ENCODE measurements at places on chromosomes 11 and 22.

- no peak for ATAC-seq
These were observed 4.5 kb downstream of the C11orf97 start for GRCh38 chr11:94516725-94517124.

GRCh38 chr11:11451501-11452005 is 98.5 kb upstream of the CSNK2A3 start:
- no peak for ATAC-seq

GRCh38 chr11:128226106-128226716 is 361.1 kb downstream of the ETS1 start:
- ATAC-seq: peak; percentile 65

- ATAC-seq: no peak
These were observed 5.6 kb upstream of the KIAA0930 start for GRCh38 chr22:45246060-45246985.

DNA sequence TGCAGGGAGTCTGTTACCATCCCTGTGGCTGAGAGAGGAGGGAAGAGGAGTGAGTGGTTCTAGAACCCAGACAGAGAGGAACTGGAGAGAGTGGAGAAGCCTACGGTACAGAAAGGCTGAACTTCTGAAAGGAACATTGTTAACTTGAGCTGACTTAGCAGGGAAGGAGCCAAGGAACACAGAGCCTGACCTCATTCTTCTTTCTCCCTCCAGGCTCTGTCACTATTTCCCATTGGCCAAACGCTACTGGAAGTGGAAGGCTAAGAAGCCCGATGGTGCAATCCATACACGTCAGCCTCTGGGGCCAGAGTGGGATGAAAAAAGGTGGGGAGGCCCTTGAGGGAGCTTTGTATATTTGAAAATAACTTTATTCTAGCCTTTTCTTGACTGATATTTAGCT is 16.5 kb upstream of the WT1 start:
- no peak for ATAC-seq

DNA sequence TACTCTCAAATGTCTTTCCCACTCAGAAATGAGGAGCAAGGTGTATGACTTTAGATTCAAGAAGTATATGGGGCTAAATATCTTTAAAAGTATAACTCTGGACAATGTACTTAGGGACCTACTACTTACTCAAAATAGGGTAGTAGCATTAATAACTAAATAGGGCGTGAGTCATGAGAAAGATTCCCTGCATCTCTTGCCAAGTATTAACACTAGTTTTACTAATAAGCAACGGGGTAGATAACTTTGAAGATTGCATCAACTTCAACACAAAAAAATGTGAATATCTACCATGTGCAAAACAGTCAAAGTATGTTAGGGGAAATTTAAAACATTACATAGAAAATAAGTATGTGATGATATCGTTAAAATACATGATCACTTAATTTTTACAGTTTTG is 99.6 kb downstream of the PGR start:
- ATAC-seq: no peak

GRCh38 chr11:73028611-73029010 is 113.5 kb downstream of the FCHSD2 start:
- ATAC-seq: no peak

DNA sequence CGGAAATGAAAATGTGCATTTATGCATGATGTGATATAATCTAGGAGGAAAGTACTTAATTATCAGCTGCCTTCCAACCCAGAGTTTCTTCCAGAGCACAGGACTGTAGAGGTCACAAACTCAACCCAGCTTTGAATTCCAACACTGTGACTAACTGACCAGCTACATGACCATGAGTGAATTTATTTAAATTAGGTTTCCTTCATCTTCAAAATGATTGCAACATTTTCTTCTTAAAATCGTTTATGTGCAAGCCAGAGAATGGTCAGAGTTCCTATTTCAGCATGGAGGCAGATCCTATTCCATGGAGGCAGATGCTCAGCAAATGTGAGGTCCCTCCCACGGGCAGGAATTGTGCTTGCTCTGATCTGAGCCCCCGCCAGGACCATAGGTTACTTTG is 42.4 kb downstream of the OSBP start:
- no peak for ATAC-seq

GRCh38 chr11:83656796-83657330 is 370.7 kb upstream of the CCDC90B start:
- no peak for ATAC-seq

- peak; percentile 83 for ATAC-seq
These were observed 194.1 kb downstream of the IGLL1 start for GRCh38 chr22:23385678-23386631.

GRCh38 chr11:1694064-1694845 is 2.7 kb upstream of the KRTAP5-6 start:
- peak; percentile 94 for ATAC-seq

GRCh38 chr11:1659506-1659905 is 29.9 kb downstream of the KRTAP5-5 start:
- no peak for ATAC-seq

DNA sequence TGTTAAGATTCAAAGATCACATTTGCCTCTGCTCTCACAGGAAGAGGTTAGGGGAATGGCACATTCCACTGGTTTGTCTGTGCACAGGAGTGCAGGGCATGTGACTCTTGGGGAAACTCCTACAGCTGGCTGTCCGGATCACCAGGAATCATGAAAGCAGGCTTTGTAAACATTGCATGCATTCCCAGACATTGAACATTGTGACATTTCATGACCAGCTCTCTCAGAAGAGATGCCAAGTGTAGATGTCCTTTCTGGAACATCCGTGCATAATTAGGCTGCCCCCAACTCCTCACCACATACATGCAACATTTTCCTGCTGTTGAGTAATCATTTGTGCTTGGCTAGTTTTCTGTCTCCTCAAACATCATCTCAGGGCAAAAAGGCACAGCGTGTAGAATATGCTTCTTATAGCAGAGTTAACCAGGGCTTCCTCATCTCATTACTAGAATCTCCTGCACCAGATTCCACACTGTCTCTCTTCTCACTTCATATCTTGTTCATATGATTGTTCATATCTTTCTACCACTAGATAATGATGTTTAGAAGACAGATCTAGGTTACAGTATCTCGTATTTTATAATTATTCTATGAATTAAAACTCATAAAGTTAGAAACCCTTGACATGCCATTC is 694.7 kb downstream of the NTM start:
- ATAC-seq: no peak

DNA sequence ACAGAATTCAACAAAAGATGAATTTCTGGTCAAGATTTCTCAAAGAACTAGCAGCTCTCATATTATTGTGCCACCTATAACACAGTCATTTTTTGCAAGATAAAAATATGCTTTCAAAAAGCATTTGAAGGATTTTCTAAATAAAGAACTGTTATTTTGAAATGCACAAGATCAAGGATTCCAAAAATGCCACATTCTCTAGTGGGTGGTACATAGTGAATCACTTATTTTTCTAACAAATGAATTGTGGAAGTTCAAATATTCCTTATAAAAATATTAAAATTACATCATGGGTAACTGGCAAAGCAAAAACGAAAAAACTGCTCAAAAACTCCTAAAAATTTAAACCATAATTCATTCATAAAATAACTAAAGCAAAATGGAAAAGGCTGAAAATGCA is 2.1 kb downstream of the RNF141 start:
- ATAC-seq: no peak

GRCh38 chr11:58591659-58592058 is 12.8 kb downstream of the ZFP91 start:
- no peak for ATAC-seq

GRCh38 chr22:30057375-30057774 is 22.9 kb upstream of the HORMAD2 start:
- no peak for ATAC-seq

DNA sequence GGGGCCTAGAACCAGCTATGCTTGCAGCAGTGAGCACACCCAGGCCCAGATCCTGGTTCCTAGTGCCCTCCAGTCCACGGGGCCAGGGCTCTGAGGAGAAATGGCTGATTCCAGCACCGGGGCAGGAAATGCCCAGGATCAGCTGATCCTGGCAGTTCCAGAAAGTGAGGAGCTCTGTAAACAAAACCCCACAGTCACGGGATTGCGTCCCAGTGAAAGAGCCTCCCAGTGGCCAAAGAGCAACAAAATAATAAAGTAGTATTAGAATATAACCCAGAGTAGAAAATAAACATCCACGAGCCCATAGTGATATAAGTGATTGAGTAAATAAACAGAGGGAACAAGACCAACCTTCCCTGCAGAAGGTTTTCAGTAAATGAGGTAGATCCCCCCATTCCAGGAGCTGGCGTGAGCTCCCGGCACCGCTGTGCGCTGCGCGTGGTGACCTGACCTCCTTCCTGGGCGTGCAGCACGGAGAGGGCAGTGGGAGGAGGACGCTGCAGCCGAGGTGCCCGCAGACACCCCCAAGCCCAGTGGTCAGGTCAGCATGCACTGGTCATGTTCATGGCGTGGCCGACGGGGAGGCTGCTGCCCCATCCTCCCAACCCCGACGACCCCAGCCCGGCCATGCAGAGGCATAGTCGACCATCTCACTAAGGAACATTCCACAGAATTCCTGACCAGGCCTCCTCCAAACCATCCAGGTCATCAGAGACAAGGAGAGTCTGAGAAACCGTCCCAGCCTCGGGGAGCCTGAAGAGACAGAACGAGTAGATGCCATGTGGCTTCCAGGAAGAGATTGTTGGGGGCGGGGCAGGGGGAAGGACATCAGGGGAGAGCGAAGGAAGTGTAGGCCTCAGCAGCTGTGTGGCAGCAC is 19.8 kb downstream of the PTDSS2 start:
- no peak for ATAC-seq

DNA sequence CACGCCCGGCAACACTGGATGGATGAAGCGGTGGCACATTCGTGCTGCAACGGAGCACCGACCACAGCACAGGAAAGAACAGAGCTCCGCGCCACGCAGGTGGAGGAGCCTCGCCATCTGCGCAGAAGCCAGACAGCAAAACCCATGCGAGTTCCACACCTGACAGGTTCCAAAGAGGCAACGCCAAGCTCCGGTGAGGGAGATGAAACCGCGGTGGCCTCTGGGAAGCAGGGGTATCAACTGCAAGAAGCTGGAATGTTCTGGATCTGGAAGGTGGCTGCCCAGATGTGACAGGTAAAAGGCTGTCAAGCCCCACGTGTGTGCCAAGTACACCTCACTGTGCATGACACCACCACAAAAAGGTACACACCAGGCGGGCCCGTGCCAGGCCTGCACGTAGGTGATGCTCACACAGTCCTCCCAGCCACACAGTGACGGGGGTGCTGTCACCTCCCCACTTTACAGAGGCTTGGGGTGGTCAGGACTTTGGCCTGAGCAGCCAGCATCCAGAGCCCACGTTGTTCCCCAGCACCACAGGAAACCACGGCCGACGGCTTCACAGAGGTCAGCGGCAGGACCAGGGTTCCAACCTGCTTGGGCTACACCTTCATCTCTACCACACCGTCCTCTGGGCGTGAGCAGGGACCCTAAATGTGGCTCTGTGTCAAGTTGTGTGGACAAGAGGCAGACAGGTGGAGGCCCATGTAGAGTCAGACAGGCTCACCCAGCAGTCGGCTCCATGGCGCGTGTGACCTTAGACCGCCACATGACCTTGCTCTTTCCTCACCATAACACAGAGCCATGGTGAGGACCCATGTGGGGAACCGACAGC is 19.7 kb upstream of the EFCAB6 start:
- no peak for ATAC-seq

DNA sequence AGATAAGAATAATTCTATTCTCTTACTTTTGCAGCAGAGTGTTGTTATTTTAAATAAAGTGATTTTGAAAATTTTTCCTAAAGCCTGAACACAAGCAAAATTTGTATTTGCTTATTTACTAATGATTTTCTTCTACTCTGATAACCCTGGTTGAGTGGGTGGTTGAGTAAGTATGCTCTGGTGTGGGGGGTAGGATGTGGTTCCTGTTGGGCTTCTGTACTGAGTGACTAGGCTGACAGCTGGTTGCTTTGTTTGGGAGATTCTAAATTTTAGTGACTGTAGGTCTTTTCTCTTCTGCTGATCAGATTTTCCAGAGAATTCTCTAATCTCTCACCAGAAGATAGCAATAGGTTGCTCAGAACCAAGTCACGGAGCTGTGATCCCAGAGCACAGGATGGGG is 61.6 kb downstream of the METTL15 start:
- ATAC-seq: no peak

GRCh38 chr11:46288451-46288850 is 11.0 kb downstream of the CREB3L1 start:
- no peak for ATAC-seq

GRCh38 chr22:49355211-49355920 is 472.3 kb downstream of the BRD1 start:
- ATAC-seq: no peak

DNA sequence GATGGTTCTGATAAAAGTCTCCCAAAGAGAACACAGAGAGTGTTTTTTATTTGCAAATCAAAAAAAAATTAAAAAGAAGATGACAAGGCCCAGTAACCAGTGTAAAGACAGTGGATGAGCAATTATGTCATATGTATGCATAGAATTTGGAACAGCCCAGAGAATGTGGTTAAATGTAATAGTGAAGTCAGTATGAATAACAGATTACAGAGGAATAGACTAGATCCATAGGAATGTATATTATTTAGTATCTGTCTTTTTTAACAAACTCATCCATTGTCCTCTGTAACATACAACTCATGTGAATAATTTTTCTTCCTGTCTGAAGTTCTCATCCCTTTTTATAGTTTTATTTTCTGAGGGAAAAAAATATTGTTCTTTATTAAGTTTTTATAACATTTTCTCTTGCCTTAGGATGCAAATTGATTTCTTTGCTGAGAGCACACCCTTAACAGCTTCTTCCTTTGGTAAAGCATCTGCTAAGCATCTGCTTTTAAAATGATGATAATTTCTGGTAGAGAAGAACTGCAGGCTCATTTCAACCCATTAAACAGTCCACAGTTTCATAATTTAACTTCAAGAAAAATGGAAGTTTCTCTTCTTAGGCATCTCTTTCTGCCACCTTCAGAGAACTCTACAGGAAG is 266.5 kb upstream of the MTNR1B start:
- no peak for ATAC-seq

GRCh38 chr11:112977755-112978154 is 16.5 kb downstream of the NCAM1 start:
- ATAC-seq: no peak

DNA sequence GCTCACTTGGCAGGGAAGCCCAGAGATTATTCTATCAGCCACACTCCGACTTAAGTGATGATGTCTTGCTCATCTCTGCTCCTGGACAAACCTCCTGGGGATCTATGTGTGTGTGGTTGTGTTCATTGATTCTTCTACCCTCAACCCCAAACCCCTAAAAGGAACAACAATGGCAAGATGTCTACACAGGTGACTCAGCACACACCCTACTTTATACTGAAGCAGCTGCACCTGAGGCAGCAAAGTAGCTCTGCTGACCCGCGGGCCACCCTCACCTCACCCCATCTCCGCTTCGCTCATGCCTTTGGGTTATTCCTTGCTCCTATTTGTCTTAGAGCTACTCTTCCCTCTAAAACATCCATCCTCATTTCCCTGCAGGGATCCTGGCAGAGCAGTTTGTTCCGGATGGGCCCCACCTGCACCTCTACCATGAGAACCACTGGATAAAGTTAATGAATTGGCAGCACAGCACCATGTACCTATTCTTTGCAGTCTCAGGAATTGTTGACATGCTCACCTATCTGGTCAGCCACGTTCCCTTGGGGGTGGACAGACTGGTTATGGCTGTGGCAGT is 38.7 kb downstream of the TMEM45B start:
- peak; percentile 49 for ATAC-seq

DNA sequence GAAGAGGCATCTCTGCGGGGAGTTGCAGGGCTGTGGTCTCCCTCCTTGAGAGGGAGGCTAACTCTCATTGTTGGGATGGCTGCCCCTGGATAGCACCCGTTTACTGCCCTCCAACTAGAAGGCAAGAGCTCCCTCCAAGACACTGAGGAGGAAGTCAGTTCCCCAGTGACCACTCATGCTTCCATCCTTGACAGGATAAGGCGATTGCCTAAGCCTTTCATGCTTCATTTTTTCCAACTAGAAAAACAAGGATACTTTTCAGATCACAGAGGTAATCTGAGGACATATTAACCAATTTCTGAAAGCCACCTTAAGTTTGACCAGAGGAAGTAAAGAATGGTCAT is 186.6 kb downstream of the MAML2 start:
- no peak for ATAC-seq
